Choroid plexus epithelial cell (primary cell): ENCODE measurements at places on chromosomes 3 and 15.
A peak's percentile ranks its signal among the peaks of the same experiment; 100 is the strongest.

DNA sequence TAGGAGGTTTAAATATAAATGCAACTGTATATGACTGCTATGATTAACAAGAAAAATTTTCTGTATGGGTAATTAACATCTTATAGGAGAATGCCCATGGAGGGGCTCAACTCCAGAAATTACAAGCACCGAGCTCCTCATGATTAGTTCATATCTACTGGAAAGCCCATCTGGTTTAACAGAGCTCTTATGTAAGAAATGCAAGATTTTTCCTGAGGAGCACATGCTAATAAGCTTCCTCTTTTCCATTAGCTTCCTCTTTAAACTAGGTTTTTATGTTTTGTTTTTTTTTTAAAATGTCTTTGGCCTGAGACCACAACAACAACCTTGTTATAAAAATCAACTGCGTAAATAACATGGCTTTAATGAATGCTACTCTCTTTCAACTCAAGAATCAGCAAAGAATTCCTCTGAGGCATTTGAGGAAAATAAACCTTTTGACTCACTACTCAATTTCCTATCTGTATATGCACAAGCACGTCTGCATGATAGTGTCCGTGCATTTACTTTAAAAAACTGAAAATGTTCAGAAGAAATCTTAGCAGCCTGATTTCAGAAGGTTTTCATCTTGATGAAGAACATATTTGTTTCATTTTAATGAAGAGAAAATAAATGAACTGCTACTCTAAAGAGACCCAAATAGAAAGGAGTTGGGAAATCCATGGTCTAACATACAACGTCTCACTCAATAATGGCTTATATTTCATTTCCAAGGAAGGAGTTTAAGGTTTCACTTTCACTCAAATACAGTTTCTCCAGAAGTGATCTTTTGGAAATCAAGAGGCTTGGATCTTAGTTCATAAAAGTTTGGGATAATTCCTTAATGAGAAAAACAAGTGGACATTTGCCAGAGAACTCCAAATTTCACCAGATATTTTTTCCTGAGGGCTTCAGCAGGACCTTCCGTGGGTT, 180.8 kb downstream of the KCNAB1 start:
- no peak for DNase-seq

- DNase-seq: no peak
These were observed 339.5 kb upstream of the DNAJC19 start for GRCh38 chr3:181329024-181329423.

DNA sequence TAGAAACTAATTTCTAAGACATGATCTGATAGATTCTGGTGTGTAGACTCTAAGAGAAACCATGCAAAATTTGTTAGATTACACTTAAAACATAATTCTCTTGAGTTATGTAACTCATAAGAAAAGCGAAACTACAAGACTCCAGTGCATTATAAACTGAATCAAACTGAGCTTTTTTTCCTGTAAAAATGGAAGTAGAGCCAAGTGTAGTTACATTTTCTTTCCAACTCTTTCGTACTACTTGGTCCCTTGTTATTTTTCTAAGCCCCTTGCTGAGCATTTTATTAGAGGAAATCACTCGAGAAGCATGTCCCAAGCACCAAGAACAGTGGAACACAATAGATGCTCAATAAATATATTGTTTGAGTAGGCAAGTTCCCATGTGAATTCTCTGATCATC, 130.2 kb downstream of the GADL1 start:
- no peak for DNase-seq

DNA sequence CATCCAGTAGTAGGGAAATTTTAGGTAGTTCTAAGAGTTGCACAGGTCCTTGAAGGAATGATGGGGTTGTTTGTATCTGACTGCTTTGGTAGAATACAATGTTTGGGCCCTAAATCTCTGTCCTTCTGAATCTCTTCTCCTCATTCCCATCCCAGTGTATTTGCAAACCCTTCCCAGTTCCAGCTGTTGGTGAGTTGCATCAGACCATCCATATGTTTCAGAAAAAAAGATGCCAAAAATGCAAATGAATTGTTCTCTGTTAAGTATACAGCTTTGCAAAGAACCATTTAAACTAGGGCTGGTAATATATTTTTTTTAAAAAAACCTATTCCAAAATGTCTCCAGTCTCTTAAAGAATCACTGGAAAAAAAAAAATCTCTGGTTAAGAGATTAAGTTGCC, 250.8 kb upstream of the FEZF2 start:
- DNase-seq: no peak

DNA sequence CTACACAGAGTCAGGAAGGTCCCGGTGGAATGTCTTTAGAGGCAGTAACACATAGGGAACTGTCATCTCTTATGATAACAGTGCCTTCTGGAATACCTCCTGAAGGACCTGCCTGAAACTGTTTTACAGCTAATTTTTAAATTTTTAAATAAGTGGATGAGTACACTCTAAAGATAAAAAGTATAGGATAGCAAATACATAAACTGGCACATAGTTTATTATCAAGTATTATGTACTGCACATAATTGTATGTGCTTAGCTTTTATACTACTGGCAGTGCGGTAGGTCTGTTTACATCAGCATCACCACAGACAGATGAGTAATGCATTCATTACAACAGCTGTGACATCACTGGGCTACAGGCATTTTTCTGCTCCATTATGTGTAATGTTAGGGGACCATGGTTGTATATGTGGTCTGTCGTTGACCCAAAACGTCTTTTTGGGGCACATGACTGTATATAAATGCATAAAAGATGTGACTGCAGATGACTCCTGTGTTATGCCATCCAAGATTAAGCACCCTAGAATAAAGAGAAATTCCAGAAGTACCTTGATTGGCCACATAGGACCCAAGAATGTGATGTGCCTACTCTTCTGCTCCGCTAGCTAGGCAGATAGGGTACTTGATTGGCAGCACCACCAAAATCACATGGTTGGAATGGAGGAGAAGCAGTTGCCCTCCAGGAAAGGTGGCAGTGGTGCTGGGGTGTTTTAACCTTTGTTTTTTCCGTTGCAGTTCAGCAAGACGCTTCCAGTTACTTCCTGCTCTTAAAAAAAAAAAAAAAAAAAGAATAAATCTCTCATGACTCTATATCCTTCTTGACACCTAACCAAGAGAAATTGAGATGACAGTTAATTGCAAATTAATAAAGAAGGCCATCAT, 3.3 kb downstream of the VPS8 start:
- peak; percentile 89 for DNase-seq

- no peak for DNase-seq
These were observed 17.6 kb upstream of the TRH start for GRCh38 chr3:129956936-129957335.

- peak; percentile 16 for DNase-seq
These were observed 491.8 kb downstream of the MECOM start for GRCh38 chr3:169171739-169172138.

DNA sequence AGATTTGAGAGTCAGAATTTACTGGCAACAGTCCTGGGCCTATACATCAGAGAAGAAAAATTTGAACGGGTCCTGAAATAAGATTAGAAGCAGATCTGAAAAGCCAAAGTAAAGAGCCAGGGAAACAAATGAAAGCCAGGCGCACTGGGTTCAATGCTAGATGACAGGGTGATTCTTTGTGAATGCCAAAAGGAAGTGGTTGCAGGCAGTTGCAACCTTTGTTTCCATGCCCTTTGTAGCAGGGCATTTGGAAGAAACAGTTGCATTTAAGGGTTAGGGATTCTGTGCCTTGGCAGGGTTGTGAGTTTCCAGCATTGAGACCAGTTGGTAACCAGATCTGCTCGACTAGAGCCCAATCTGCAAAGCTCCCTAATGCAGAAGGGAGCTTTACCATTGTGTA, 36.4 kb upstream of the MTHFS start:
- no peak for DNase-seq

GRCh38 chr3:150798122-150798618, 35.2 kb upstream of the SIAH2 start:
- peak; percentile 28 for DNase-seq

GRCh38 chr3:80331494-80332170, 563.8 kb upstream of the ROBO1 start:
- DNase-seq: no peak

- peak; percentile 28 for DNase-seq
These were observed 802 bp downstream of the RCN2 start for GRCh38 chr15:76932135-76932966.

- DNase-seq: no peak
These were observed 42.4 kb downstream of the LNP1 start for GRCh38 chr3:100443690-100444089.

DNA sequence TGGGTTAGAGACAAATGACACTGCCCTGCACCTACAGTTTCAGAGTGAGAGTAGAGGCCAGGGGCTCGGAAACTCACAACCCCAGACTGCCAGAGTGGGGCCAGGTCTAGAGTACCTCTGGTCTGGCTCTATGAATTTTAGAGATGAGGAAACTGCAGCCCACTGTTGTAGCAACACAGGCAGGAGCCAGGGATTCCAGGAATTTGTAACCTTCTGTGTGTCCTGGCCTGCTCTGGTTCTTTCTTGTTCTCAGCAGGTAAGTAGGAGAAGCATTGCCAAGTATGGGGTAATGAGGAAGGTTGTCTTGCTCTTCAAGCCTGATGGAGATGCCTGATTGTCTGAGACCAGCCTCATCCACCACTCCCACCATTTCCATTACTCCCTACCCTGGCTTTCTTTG, 221.8 kb downstream of the UACA start:
- DNase-seq: no peak

DNA sequence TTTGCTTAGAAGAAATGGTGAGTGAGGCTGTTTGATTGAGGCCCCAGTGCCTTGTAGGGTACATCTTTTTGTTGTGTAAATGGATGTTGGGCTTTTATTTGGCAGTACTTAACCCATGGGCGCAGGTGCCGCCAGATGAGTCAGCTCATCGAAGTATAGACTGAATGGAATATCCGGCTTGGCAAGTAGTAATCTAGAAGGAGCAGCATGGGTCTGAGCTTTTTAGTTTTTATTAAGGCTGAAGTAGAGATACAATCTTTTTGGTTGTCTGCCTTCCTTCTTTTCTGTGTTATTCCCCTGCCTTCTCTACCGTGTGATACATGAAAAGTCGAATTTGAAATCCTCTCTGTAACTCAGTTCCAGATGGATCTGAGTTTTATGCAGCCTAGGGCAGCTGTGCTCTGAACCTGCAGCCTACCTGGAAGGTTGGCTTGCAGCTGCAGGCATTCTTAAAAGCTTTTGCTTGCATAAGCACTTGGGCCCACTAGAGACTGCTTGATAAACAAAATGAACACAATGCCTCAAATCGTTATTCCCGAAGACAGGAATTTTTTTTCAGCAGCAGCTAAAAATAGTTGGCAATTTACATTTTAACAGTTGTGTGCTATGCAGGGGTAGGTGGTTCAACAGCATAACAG, 177.5 kb upstream of the CGNL1 start:
- DNase-seq: no peak

DNA sequence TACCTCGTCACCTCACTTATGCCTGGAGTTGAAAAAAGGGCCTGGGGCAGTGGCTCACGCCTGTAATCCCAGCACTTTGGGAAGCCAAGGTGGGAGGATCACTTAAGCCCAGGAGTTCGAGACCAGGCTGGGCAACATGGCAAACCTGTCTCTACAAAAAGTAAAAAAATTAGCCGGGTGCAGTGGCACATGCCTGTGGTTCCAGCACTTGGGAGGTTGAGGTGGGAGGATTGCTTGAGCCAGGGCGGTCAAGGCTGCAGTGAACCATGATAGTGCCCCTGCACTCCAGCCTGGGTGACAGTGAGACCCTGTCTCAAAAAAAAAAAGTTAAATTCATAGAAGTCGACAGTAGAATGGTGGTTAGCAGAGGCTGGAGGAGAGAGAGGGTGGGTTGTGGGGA, 4.6 kb upstream of the NEIL1 start:
- no peak for DNase-seq

- DNase-seq: peak; percentile 94
These were observed 15.7 kb downstream of the GK5 start for GRCh38 chr3:142209655-142210054.

GRCh38 chr3:44058022-44058867, 183.4 kb upstream of the TOPAZ1 start:
- DNase-seq: peak; percentile 62

DNA sequence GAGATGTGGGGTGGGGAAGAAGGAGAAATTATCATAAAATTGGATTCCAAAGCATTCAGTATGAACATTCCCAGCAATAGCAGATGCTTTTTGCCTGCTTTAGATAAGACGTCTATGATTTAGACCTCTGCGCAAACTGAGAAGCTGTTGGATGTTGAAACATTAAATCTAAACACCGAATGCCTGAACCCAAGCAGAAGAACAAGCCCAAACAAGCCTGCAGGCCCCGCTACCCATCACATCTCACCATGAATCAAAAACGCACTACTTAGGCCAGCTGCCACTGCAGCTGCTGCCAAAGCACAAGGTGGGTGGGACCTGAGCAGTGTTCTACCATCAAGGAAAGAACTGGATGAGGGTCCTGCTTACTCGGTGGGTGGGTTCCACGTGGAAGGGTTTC, 24.4 kb upstream of the THBS1 start:
- DNase-seq: no peak

DNA sequence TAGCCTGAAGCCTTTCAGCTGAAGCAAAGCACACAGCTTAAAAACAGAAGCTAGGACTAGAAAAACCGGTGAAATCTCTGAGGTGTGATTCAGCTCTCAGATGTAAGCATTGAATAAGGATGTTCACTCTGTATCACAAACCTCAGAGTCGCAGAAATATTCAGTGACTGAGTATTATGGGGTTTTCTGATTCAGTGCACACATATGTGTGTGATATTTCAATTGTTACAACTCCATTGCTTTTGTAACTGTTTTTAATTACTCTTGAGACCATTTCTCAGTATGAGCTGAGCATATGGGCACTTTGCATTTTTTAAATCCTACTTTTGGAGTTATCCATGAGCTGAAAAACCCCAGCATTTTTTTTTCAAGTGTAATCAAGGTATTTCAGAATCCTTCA, 868.8 kb downstream of the NTRK3 start:
- DNase-seq: no peak
